ENCODE measurements at places on chromosomes 3 and 15.

DNA sequence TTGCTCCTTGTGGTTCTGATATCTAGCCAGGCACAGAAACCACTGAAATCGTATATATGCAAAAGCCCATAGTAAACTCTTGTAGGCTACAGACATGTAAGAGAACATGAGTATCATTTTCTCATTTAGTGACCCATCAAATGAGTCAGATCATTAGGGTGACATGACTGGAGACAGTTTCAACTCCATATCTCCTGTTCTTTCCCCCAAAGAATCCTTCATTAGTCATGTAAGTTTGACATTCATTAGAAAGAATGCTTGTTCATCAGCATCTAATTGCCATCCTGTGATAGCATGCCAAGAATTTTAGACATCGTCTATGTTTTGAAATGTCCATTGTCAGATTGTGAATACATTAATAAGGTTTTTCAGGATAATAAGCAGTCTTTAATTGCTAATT is 264.9 kb upstream of the TPM1 start:
- DNase-seq = no peak

DNA sequence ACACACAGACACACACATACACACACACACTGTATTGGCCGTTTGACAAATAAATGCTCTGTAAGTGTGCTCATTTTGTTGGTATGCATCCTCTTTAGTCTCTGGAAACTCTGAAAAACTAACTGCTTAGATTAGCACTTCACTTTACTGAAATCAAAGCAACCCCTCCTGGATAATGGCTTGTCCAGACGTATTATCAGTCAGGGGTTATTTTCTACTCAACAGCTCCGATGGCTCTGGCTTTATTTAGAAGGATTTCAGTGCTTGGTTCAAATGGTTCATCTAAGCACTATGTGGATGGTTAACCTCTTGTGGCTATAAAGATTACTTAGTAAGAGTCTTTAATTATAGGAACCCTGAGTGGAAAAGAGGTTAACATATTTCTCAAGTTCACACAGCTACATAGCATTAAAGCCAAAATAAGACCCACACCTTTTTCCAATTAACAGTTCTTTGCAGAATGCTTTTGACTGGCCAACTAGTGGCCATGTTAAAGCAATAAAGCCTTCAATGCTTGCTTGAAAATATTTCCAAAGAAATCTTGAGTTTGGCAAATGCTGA is 516.1 kb upstream of the NAALADL2 start:
- DNase-seq = no peak

GRCh38 chr3:176848431-176849214 is 348.7 kb downstream of the TBL1XR1 start:
- no peak for DNase-seq

DNA sequence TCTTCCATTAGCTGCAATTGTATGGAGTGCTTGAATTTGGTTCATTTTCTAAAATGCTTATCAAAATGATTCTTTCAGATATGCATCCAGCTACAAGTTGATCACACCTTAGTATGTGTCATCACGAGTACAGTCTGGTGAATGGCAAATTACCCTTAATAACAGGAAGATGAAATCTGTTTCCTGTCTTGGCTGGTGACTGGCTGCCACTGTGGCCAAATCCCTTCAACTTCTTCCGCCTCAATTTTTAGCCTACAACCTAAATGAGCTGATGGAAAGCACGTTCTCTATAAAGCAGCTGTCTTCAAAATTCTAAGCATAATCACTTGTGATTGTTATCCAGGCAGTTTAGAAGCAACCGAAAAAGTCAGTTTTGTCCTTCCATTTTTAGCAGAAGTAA is 387.1 kb upstream of the NECTIN3 start:
- no peak for DNase-seq

- peak; percentile 26 for DNase-seq
These were observed 581 bp downstream of the IP6K1 start for GRCh38 chr3:49785565-49786356.

DNA sequence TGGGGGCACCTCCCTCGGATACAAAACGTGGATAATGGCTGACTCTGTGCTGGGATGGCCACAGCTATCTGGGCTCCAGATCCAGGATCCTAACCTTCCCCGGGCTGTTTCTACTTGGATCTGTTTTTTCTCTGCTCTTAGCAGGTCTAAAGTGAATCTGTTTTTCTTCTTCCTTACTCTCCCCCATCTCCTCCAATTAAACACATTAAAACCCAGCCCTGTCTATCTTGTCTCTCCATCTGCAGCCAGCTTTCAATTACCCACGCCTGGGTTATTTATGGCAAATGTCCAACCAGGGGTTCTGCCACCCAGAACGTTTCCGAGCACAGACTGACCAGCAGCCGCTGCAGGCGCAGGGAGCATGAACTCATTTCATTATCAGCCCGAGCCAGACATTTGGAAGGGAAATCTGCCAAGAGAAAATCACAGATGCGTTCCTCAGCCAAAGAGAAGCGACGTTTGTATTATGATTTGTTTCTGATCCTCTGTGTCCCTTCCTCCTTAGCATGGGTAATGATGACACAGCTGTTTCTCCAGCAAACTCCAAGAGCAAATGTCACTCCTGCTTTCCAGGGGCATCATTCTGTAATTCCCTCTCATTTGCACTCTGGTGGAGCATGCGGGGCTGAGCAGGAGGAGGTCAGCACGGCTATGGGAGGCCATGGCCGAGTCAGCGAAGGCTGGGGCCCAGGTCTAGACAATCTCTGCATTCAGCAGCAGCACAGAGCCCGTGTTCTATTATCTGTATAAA is 42.0 kb downstream of the UMPS start:
- DNase-seq = no peak

GRCh38 chr3:108319428-108320082 is 23.2 kb downstream of the HHLA2 start:
- no peak for DNase-seq

Measured in inflammatory macrophage (primary cell).